ENCODE measurements at places on chromosomes 12 and 14.

GRCh38 chr12:20212658-20213555 is 155.4 kb upstream of the PDE3A start:
- no peak for DNase-seq

DNA sequence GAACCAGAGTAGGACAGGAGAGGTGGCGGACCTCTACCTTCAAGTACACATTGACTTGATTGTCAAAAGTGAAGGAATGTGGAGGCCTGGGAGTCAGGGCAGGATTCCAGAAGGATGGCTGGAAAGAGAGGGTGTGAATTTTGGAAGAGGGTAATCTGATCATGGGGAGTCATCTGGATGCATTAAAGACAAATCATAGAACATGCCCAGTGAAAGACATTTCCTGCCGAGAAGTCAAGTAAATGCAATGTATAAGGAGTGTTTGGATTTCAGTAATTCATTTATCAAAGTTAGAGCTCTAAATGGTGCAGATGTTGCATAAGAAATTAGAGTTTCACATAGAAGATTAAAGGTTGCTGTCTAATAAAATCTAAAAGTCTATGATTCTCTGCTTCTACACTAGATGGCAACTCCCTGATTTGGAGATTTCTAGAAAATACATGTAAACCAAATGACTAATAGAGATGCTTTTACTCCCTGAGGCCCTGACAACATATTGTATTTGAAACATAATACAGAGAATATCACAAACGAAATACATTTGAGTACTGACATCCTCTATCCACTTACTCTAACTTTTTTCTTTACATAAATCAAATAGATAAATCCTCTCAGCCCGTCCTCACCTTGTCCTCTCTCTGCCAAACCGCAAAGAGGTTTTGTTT is 91.3 kb downstream of the KCNA5 start:
- DNase-seq = no peak

DNA sequence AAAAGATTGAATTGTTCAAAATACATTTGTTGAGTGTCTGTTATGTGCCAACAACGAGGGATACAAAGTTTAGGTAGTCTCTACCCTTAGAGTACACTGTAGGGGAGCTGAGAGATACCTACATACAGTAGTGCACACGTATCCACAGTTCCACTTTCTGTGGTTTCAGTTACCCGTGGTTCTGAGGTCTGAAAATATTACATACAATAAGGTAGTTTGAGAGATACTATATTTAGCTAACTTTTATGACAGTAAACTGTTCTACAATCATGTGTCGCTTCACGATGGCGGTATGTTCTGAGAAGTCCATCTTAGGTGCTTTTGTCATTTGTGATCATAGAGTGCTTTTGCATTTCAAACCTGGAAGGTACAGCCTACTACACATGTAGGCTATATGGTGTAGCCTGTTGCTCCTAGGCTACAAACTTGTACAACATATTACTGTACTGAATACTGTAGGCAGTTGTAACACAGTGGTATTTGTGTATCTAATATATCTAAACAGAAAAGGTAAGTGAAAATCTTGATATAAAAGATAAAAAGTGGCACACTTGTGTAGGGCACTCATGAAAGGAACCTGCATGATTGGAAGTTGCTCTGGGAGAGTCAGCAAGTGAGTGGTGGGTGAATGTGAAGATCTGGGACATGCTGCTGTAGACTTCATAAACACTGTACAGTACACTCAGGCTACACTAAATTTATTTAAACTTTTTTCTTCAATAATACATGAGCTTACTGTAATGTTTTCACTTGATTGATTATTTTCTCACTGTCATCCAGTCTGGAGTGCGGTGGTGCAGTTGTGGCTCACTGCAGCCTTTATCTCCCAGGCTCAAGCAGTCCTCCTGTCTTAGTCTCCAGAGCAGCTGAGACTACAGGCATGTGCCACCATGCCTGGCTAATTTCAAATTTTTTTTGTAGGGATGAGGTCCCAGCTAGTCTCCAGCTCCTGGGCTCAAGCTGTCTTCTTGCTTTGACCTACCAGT is 4.0 kb downstream of the CPSF6 start:
- no peak for DNase-seq

DNA sequence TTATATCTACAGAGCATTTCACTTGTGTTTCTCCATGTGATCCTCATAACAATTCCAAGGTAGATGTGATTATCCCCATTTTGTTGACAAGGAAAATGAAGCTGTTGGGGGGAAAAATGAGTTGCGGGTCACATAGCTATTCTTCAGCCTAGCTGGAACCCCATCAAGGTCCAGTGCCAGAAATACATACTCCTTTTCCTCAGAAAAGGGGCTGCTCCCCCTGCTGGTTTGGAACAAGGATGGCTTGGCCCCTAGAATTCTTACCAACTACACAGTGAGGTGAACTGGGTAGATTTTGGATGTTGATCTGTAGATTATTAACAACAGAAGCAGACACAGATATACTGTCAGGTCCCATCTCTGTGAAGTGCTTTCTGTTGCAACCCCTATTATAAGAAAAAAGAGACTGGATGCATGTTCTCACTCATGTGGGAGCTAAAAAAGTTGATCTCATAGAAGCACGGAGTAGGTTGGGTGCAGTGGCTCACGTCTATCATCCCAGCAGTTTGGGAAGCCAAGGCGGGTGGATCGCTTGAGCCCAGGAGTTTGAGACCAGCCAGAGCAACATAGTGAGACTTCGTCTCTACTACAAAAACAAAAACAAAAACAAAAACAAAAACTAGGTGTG is 8.9 kb downstream of the IKZF4 start:
- DNase-seq = peak; percentile 62

DNA sequence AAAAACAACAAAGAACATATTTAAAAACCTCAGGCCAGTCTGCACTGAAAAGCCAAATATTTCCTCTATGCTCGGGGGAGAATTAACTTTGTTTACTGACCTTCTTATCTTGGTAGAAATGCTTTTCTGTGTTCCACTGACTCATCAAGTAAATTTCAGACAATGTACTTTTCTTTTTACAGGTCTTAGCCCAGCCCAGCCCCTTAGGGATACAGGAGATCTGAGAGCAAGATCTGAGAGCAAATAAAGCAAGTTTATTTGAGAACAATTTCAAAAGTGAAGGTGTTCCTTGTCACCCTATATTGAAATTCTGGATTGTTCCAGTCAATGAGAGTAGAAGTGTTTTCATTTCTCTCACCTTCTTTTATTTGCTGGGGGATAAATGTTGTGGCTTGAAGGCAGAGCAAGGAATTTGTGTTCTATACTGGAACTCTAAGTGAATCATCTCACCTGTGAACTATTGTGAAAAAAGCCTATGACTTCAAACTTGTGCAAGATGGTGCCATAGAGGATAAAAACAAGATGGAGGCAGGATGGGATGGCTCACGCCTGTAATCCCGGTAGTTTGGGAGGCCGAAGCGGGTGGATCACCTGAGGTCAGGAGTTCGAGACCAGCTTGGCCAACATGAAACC is 7.9 kb upstream of the GPRC5A start:
- DNase-seq = no peak

DNA sequence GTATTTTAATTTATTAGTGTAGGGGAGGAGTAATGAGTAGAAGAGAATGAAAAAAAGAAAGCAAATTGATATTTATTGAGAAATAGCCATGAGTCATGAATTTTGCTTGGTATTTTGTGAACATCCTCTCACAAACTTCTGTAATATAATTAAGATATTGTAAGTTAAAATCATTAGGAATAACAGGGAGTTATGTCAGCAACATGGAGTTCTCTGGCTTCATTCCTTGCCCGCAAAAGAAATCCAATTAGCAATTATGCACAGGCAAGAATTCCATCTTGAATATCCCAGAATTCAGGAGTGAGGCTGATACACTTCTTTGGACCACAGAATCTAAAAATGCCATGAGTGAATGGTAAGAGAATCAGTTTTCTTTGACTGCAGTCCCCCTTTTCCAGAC is 94.3 kb upstream of the PTHLH start:
- no peak for DNase-seq
